AG08396 (cell line): ENCODE measurements at places on chromosomes 13 and 19.

DNA sequence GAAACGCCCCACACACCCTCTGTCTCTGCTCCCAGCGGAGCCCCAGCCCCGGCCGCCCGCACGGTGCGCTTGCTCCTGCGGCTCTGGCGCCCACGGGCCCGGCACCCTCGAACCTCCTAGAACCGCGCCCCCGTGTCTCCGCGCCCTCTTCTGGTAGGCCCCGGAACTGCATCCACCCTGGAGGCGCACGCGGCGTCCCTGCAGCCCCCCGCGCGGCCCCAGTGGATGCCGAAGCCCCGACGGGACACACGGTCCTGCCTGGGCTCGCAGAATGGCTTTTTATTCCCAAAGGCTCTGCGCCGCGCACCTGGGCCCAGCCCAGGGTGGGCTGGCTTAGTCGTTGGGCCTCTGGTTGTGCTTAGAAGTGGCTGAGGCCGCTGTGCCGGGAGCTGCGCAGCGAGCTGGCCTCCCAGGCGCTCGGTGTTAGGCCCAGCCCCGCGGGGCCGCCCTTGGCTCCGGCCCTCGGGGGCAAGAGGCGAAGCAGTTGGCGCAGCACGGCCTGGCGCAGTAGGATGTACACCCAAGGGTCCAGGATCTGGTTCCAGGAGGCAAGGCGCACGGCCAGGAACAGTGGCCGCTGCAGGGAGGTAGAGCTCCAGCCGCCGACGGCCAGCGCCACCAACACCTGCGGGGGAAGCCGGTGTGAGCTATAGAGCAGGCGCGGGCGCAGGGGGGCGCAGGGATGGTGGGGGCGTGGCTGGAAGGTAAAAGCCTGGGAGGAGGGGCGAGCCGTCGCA, 2.8 kb downstream of the PTGER1 start:
- DNase-seq = peak; percentile 87

- no peak for DNase-seq
Observed at GRCh38 chr13:38147050-38147449, 202.6 kb upstream of the UFM1 start.

GRCh38 chr13:44620057-44620456, 43.9 kb upstream of the TSC22D1 start:
- peak; percentile 25 for DNase-seq

- DNase-seq = peak; percentile 25
Observed at GRCh38 chr13:26653310-26653709, 95.8 kb downstream of the WASF3 start.

DNA sequence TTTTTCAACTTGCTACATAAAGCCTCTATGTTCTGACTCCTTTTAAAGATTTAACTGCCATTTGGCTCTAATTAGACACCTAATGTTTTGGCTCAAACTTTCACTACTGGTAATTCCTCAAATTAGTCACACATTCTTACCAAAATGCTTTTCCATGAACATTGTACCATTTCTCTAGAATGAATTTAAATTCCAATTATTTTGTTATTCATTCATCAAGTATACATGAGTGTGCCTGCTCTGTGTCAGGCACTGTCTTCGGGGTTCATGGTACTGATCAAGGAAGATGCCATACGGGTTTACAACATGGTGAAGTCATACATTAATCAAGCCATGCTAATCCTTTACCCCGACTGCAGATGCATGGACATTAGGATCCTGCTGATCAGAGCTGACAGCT, 69.1 kb upstream of the POSTN start:
- no peak for DNase-seq

- no peak for DNase-seq
Observed at GRCh38 chr19:14441041-14441938, 8.2 kb downstream of the PKN1 start.

GRCh38 chr13:113489171-113489548, 1.4 kb downstream of the DCUN1D2 start:
- no peak for DNase-seq

GRCh38 chr19:48194844-48195830, 24.7 kb downstream of the ZSWIM9 start:
- no peak for DNase-seq
